Activated CD4-positive, alpha-beta T cell treated with anti-CD3 and anti-CD28 coated beads for 24 hours (primary cell): ENCODE measurements at places on chromosomes 1 and 21.

DNA sequence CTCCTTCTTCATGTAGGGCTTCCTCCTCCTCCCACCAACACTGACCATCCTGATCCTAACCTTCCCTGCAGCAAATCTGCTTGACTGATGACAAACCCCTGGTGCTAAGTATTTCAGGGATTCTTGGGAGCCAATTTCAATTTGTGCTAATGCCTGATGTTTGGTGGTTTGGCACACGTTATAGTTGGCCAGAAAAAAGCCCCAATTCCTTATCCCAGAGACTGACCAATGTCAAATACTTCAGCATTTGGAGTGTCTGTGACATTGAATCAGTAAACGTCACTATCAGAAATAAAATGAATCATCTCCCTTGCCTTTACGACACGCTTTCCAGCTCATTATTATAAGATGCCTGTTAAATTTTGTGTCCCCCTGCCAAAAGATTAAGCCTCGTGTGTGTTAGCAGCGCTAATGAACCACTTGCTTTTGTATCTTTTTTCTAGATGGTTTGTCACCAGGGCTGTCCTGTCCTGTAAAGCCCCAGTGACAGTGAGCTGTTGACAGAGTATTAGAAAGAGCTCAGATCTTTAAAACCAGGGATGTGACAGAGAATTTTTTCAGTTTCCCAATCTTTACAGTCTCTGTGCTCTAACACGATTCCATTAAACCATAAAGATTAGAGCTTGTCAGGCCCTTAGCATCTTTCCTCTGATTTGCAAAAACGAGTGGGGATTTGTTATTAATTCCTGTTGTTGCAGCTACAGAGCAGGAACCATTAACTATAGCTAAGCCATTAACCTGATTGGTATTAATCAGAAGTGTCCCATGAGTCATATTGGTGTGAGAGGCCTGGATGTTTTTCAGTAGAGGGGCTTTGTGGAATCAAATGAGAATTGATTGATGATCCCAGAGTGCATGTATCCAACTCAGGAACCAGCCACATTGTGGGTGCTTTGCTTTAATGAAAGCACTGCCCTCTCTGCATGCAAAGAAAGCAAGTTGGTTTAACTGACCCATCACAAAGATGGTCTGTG, 665.1 kb upstream of the PLXNA2 start:
- no peak for DNase-seq

GRCh38 chr1:37945743-37946702, 830 bp downstream of the INPP5B start:
- DNase-seq, result no peak

- no peak for DNase-seq
Measured at GRCh38 chr21:31489726-31490125, 145.7 kb upstream of the TIAM1 start.

DNA sequence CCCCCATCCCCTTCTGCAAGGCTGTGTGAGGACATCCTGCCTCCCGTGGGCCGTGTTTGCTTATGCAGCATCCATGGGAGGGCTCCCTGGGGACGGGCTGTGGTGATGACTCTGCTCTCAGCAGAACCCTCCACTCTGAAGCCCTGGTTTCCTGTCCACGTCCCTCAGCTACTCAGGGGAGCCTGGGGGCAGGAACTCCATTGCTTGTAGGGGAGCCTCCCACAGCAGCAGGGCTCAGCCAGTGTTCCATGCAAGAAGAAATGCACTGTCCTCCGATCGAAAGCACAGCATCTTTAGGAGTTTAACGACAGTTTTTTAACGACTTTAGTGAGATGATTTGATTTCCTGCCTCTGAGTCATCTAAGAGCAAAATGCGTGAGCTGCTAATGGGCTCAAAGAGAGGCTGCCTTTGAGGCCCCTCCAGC, 8.3 kb upstream of the KCNAB2 start:
- no peak for DNase-seq

GRCh38 chr1:208410409-208410808, 166.2 kb upstream of the PLXNA2 start:
- no peak for DNase-seq

DNA sequence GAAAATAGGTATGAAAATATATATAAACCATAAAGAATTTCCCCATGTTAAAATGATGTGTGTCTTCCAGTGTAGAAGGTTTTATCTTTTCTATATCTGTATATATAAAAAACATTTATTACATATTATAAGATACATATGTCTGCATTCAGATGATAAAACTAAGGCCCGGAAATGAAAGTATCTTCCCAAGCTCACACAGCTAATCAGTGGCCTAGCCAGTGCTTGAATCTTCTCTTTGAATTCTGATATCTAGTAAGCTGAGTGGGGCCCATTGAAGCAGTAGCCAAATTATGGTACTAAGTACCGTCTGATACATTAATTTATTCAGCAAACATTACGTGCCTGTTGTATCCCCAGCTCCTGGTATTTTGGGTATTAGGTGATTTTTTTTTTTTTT, 28.6 kb downstream of the UCK2 start:
- DNase-seq, result no peak

GRCh38 chr1:234107416-234108021, 203.0 kb downstream of the SLC35F3 start:
- no peak for DNase-seq

DNA sequence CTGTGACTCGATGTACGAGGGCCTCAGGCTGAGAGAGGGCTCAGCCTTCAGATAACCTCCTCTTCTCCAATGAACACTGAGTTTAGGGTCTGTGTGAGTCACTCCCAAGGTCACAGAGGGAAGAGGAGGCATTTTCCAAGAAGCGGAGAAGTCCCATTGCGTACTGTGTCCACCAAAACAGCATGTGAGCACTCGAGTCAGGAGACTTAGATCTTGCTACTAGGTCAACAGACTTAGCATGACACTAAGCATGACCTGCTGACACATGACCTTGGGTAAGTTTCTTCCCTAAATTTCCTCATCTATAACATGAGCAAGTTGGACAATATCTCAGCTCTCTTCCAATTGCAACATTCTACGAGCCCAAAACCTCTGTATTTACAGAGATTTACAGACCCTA, 68.0 kb downstream of the PLPP3 start:
- no peak for DNase-seq

DNA sequence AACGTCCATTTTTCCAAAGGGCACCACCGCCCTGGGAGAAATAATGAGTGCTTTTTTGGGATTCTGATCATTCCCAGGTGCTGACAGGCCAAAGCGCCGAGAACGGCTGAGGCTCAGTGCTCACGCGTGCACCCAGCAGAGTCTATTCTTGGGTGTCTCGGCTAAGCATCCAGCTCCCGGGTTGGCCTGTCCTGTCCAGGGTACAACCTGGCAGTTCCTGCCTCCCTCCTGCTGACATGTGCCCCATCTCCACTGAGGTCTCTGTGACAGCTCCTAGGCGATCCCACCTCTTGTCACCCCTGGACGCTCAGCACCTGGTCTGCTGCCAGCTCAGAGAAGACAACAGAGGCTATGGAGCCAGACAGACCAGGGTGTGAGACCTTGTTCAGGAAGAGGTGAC, 684.5 kb downstream of the PTPRU start:
- no peak for DNase-seq

DNA sequence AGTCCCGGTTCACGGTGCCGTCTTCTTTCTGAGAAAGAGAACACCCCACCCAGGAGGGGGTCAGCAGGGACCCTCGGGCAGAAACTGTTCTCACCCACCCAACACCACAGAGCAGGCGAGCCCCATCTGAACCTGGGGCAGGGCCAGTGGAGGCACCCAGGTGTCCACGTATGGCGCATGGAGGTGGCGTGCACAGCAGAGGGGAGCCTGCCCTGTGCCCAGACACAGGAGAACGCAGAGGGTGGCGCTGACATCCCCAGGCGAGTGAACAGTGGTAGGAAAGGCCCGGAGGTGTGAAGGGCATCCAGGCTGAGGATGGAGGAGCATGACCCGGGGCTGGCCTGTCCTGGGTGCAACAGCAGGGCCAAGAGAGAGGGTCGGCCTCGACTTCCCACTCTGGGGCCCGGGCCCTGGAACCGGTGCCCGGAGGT, 91.1 kb downstream of the STUM start:
- DNase-seq, result no peak

DNA sequence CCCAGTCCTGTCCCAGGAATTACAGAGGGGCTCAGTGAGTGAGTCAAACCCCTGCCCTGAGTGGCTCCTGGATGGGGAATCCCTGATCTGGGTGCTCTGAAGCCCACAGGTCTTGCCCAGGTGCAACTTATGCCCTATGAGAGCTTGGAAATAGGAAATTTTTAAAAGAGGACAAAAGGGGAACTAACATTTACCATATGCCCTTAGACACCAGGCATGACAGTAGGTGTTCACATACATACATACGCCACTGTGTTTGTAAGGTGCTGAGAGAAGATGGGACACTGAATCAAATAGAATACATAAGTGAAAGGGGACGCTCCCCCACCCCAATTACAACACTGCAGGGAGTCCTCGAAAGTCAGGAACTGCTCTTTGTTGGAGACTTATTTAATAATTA, 1.4 kb downstream of the CFAP45 start:
- DNase-seq, result no peak

- no peak for DNase-seq
Measured at GRCh38 chr21:21051109-21052055, 53.2 kb downstream of the NCAM2 start.

DNA sequence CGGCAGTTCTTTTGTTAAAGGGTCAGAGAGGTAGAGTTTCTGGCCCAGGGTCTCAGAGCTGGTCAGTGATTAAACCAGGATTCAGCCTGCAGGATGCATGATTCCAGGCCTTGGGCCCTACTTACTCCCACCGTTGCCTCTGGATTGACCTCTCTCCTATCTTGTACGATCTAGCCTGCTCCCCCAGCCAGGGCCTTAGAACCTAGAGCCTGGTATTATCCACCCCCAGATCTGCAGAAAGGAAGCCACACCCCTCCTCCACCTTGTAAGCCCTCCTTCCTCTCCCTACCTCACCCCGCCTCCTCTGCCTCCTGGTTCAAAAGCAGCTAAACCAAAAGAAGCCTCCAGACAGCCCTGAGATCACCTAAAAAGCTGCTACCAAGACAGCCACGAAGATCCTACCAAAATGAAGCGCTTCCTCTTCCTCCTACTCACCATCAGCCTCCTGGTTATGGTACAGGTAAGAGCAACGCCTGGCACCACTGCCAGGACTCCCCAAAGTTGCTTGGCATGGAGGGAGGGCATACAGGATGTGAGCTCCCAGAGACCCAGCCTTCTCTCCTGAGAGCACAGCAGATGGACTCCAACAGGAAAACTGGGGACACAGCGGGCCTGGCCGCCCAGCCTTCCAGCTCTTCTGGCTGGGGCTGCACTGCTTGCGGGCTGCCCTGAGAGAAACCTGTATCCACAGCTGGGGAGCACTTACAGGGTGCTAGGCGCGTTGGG, at the start of gene CD52:
Gene CD52, plus strand, starts transcription at position 347 of the 726 bp plus-strand sequence. Its CDS starts 60 bp downstream, at position 407.
- DNase-seq, result peak; percentile 65

- no peak for DNase-seq
Measured at GRCh38 chr1:87208931-87209330, 119.7 kb upstream of the LMO4 start.

GRCh38 chr1:93981274-93981667, 72.0 kb upstream of the GCLM start:
- DNase-seq, result no peak

DNA sequence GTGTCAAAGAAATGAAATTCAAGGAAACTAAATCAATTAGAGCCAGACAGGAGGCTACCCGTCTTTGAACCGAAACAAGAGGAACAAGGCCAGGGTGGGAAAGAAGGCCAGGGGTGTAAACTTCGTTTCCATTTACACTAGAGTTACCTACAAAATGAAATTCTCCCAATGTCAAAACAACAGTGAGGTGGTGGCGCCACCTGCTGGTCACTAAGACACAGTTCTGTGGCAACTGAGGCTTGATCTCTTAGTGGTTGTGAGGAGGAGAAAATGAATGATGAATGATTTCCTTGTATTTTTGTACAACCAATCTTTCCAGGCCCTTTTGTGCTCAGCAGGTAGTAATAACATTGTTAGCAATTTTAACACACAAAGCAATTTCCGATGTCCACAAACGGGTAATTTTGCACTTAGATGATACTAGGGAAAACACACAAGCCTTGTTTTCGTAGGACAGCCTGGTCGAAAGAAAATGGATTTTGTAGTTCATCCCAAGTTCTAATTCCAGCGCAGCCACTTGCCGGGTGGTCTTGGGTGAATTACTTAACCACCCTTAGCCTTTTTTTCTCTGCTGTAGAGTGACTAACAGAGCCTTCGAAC, 54.8 kb upstream of the SOD1 start:
- DNase-seq, result peak; percentile 72

GRCh38 chr1:62712336-62713243, 24.4 kb upstream of the DOCK7 start:
- DNase-seq, result no peak

DNA sequence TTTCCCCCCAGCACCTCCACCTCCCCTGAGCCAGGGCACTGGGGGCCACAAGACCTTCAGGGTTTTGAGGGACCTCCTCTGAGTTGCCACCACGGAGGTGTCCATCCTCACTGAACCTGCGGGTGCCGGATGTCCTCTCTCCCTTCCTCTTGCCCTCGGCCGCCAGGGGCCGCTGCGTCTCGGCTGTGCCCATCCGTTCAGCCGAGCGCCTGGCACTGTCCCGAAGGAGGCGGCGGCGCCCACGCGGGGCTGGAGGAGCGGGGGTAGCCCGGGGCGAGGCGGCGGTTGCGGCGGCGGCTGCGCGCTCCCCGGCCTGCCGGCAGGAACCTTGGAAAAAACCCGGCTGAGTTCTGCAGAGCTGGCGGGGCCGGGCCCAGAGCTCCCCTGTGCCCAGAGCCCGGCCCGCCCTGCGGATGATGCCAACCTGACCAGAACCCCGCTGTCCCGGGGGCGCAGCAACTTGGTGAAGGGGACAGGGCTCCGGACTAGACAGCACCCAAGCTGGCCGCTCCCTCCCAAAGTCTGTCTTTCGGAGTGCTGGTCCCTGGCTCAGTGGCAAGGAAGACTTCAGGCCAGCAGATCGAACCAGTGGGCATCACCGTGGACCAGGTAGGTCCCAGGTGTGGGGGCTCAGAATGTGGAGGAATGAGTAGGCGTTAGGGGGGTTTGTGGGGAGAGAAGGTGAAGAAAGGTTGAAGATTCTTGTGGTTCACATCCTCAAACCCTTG, 3.7 kb upstream of the PPM1J start:
- DNase-seq, result peak; percentile 57

- DNase-seq, result no peak
Measured at GRCh38 chr1:60255565-60255964, 182.0 kb upstream of the C1orf87 start.

- DNase-seq, result no peak
Measured at GRCh38 chr1:21152423-21153100, 24.1 kb downstream of the EIF4G3 start.

- no peak for DNase-seq
Measured at GRCh38 chr1:100585786-100586185, 47.8 kb downstream of the GPR88 start.

DNA sequence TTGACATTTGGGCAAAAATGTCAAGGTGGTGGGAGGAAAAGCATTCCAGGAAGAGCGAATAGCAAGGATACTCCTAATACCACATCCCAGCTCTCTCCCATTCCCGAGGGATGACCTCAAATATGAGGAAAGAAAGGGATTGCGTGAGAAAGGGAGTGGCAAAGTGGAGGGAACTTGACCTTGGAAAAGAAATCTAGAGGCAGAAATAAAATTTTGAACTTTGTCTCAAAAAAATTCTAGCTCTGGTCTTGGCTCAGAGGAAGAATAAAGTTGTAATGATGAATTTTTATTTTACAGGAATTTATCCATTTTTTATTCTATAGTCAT, 127.8 kb downstream of the TBX19 start:
- DNase-seq, result no peak
